Stimulated activated CD8-positive, alpha-beta memory T cell treated with anti-CD3 and anti-CD28 coated beads, Interleukin-15, amount 100 ng/mL, for 24 hours (primary cell): ENCODE measurements at places on chromosomes 12 and 14.

DNA sequence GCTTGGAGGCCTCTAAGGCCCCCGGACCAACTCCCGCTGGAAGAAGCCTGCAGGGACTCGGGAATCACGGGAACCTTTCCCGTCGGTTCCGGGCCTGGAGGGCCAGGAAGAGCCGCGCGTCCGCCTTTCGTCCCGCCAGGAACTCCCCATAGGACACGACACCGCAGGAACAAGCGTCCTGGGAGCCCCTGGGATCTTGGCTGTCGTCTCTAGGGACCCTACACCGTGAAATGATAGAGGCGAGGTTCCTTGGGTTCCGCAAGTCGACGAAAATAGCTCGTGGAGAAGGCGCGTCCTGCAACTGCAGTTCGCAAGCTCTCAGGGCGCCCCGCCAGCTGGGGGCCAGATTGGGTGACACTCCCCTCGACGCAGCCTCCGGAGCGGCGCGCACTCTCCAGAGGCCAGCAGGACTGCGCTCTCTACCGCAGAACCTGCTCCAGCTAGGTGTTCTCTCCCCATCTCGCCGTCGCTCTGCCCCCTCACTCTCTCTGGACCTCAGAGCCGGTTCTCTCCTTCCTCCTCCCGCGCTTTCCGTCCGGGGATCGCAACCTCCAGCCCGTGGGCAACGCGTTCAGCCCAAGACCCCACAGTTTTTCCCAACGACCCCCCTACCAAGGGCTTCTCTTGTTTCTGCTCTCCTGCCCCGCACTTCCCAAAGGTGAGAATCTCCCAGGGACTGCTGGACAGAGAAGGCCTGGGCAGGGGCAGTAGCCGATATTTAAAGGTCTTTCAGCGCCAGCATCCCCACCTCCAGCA is 776 bp downstream of the BMP4 start:
- no peak for DNase-seq

- DNase-seq = no peak
These were observed 122.9 kb downstream of the TSPAN9 start for GRCh38 chr12:3200032-3200617.

- DNase-seq = no peak
These were observed 283.6 kb downstream of the CACNA1C start for GRCh38 chr12:2336409-2336829.

GRCh38 chr12:49922349-49923034 is 18.8 kb upstream of the FAIM2 start:
- DNase-seq = no peak

- no peak for DNase-seq
These were observed 96.6 kb downstream of the CCDC60 start for GRCh38 chr12:119431151-119431550.

DNA sequence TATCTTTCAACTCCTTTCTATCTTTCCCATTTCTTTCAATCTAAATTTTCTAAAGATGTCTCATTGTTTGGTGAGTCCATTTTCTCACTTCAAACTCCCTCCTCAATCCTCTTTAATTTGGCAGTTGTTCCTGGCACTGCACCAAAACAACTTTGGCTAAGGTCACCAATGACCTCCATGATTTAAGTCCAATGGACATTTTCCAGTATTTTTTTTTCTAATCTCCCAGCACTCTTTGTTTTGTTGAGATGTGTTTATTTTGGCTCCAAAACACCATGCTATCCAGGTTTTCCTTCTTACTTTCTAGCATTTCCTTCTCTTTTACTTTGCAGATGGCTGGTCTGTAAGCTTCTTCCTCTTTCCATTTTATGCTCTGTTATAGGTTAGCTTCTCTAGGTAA is 42.5 kb upstream of the OTOGL start:
- DNase-seq = no peak

GRCh38 chr14:100761481-100761880 is 34.8 kb downstream of the DLK1 start:
- no peak for DNase-seq

DNA sequence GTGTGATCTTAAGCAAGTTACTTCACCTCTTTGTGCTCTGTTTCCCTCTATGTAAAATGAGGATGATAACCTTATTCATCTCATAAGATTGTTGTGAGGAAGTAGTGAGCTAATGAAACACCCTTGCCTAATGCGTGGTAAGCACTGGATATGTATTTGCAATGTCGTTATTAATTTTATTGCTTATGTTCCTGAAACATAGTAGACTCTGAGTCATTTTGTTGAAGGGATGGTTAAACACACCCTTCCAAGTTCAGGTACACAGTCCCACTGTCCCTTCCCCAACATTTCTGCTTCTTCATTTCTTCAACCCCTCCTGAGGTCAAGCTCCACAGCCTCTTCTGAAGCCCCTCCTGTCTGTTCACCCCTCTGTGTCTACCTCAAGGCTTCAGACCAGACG is 40.2 kb upstream of the FAM222A start:
- no peak for DNase-seq
